ENCODE measurements at places on chromosomes 13 and 19.
A peak's percentile ranks its signal among the peaks of the same experiment; 100 is the strongest.

GRCh38 chr19:55341171-55341588 lies 1.5 kb downstream of the KMT5C start:
- peaks cover 16% of the 10 kb centered on the region for H3K36me3 ChIP-seq
- H3K4me3 ChIP-seq = no peak overlapping the region
- H3K27me3 ChIP-seq = no peaks in the 10 kb centered on the region

- H3K4me3 ChIP-seq = no peak overlapping the region
- H3K27ac ChIP-seq = peak overlapping the region; percentile 38
- H3K4me1 ChIP-seq = peaks cover 40% of the 10 kb centered on the region
- H3K36me3 ChIP-seq = peaks cover 21% of the 10 kb centered on the region
- H3K27me3 ChIP-seq = no peaks in the 10 kb centered on the region
Measured at GRCh38 chr19:31334101-31334848, 15.0 kb downstream of the TSHZ3 start.

GRCh38 chr13:25118378-25118905 lies 22.5 kb downstream of the PABPC3 start:
- H3K36me3 ChIP-seq = no peaks in the 10 kb centered on the region
- H3K4me1 ChIP-seq = no peaks in the 10 kb centered on the region
- peaks cover 48% of the 10 kb centered on the region for H3K27me3 ChIP-seq
- H3K4me3 ChIP-seq = no peak overlapping the region

GRCh38 chr13:51542346-51543242 lies 41.7 kb upstream of the WDFY2 start:
- no peaks in the 10 kb centered on the region for H3K36me3 ChIP-seq
- H3K4me3 ChIP-seq = no peak overlapping the region
- peak; percentile 35 for DNase-seq
- peaks cover 2% of the 10 kb centered on the region for H3K4me1 ChIP-seq

DNA sequence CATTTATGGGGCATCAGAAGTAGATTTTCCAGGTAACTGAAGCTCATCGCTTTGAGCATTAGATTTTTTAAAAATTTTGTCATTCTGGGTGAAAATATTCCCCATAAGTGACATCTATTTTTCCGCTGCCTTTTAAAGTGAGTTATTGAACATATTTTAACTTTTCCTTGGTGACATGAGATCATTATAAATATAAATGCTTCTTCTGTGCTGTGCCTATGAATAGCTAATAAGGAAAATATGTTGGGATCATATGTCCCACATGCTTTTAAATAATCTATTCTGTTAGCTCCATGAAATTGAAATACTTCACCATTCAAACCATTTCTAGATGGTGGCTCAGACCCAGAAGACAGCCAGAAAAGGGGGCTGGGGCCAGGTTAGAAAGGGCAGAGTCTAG lies 14.1 kb downstream of the ATP7B start:
- H3K4me3 ChIP-seq = no peak overlapping the region
- H3K27ac ChIP-seq = no peak overlapping the region
- H3K27me3 ChIP-seq = peaks cover 49% of the 10 kb centered on the region
- H3K36me3 ChIP-seq = no peaks in the 10 kb centered on the region
- DNase-seq = no peak

DNA sequence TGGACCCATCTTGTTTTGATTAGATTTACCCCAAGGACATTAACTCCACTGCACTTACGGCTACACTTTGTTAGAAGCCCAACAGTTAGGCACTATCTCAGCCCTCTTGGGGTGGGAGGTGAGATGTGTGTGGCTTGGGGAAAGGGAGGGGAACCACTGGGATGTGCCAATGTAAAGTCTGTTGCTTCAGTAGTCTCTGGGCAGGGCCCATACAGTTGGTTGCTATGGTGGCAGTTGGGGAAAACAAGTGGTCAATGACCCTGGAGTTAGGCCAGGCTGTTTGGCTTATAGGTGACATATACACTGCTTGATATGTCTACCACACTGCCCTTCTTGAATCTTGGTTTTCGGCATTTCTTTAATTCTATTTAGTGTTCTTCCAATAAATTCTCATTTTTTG lies 8.9 kb upstream of the RB1 start:
- H3K36me3 ChIP-seq = no peaks in the 10 kb centered on the region
- H3K4me1 ChIP-seq = no peaks in the 10 kb centered on the region
- H3K27me3 ChIP-seq = no peaks in the 10 kb centered on the region
- H3K4me3 ChIP-seq = no peak overlapping the region

DNA sequence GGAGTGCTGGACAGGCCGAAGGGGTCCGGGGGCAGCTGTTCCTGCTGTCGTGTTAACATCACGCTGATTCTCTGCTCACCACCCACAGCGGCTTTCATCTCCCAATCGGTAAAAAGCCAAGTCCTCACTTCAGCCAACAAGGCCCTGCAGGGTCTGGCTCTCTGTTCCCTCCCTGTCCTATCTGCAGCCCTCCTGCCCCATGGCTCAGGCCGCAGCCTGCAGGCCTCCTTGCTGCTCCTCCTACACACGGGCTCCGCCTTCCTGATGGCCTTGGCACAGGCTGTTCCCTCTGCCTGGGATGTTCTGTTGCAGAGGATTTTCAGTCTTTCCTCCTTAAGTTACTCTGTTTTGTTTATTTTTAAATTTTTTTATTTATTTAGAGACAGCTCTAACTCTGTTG lies 22.2 kb downstream of the FUZ start:
- no peak overlapping the region for H3K27ac ChIP-seq
- peaks cover 17% of the 10 kb centered on the region for H3K4me1 ChIP-seq
- no peaks in the 10 kb centered on the region for H3K27me3 ChIP-seq
- H3K4me3 ChIP-seq = no peak overlapping the region

DNA sequence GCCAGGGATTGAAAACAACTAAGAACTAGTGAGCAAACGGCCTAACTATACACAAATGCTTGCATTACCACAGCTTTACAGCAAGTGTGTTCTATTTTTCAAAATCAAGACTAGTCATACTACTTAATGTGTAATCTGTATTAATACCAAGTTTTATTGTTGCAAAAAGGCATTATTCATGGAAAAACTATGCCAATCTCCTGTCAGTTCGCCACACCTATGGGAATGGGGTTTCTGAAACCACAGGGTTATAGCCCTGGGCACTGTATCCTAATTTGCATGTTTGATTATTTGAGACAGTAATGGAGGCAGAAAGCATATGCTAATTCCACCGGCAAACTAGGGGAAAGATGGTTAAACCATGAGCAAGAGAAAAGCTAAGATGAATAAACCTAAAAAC lies 14.3 kb downstream of the GAS6 start:
- H3K4me1 ChIP-seq = peaks cover 46% of the 10 kb centered on the region
- no peak for DNase-seq
- H3K4me3 ChIP-seq = no peak overlapping the region

GRCh38 chr13:75329723-75330122 lies 152.2 kb downstream of the TBC1D4 start:
- no peak overlapping the region for H3K4me3 ChIP-seq
- no peaks in the 10 kb centered on the region for H3K27me3 ChIP-seq
- H3K27ac ChIP-seq = no peak overlapping the region
- H3K36me3 ChIP-seq = peaks cover 3% of the 10 kb centered on the region
- DNase-seq = no peak

Measured in mesenchymal stem cell (in vitro differentiated cells and primary cell).